ENCODE measurements at places on chromosomes 7 and 10. TPM values are rescaled to one million over a fixed set of nuclear protein-coding genes. Genes with fewer than 3 reads are reported as not detected.

Gene KLLN
- 1.1 TPM for total RNA-seq

Gene XRCC2
- 0.98 TPM for total RNA-seq

Gene SHLD2
- 36.7 TPM for total RNA-seq

Gene DEPP1
- 460 TPM for total RNA-seq

- DNase-seq, result no peak
Measured at GRCh38 chr7:19089378-19089777, 28.1 kb downstream of the TWIST1 start.

- no peak for DNase-seq
Measured at GRCh38 chr7:158443688-158444483, 143.7 kb downstream of the PTPRN2 start.

DNA sequence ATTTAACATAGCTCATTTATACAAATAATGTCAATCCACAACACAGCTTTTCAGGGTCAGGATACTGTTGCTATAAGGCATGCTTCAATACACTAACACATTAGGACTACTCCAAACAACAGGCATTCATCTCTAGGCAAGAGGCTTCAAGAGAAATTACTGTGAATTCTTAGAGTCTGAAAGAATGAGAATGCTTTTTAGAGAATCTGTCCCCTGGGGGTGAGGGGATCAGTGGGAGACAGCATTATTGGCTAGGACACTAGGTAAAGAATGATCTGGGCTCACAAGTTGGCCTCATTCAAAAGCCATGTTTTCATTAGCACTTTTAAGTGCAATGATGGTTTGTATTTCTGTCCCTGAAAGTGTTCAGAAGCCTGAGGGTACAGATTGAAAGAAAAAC is 132.6 kb downstream of the SEMA3D start:
- DNase-seq, result no peak

DNA sequence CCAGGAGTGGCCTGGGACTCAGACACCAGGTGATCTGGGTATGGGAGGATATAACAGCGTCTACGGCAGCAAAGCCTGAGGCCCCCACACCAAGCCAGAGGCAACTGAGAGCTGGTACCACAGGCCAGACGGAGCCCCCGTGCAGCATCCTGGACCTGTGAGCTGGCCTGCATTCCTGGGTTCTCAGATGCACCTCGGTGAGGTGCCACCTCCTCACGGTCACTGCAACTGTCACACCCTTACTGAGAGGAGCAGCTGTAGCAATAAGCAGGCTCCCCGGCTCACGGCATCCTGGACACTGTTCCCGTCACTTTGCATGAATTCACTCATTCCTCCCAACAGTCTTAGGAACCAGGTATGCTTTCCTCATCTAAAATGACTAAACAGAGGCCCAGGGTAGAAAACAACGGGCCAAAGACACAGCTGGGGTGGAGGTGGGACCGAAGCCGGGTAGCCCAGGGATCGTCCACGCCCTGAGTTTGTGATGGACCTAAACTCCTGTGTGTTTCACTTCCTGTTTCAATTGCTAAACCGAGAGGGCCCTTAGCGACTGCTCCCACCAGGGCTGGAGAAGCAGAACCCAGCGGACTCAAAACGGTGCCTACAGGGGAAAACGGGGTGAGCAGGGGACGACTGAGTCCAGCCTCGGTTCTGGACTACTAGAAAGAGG is 98.7 kb downstream of the CTBP2 start:
- no peak for DNase-seq

GRCh38 chr7:16504019-16504418 is 22.6 kb upstream of the LRRC72 start:
- no peak for DNase-seq

DNA sequence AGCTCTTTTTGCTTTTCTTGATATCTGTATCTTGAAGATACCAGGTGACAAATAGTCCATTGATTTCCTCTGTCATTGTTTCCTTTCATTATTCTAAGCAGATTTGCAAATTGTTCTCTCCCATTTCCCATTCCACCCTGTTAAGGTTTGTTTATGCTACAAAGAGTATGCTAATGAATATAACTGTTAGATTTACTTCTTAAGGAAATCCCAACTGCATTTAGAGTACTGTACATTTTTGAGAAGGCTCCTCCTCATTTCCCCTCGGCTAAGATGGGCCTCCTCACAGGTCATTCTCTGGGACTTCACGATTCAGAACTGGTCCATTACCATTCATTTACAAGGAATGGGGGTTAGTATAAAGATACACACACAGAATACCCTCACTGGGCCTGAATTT is 15.6 kb downstream of the AUTS2 start:
- no peak for DNase-seq

- no peak for DNase-seq
Measured at GRCh38 chr7:137691566-137691965, 155.2 kb downstream of the DGKI start.

- DNase-seq, result no peak
Measured at GRCh38 chr10:84523526-84523925, 195.1 kb downstream of the CCSER2 start.

DNA sequence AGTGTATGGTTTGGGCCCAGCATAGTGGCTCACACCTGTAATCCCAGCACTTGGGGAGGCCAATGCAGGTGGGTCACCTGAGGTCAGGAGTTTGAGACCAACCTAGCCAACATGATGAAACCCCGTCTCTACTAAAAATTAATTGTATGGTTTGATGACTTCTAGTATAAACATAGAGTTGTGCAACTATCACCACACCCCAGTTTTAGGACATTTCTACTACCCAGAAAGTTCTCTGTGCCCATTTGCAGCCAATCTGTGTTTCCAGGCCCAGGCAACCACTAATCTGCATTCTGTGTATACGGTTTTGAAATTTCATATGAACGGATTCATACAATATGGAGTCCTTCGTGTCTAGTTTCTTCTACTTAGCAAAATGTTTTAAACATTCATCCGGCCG is 20.0 kb downstream of the CLIP2 start:
- DNase-seq, result no peak

GRCh38 chr10:93509816-93510215 is 13.4 kb downstream of the CEP55 start:
- DNase-seq, result no peak

GRCh38 chr10:70374775-70375614 is 7.4 kb downstream of the LRRC20 start:
- no peak for DNase-seq

DNA sequence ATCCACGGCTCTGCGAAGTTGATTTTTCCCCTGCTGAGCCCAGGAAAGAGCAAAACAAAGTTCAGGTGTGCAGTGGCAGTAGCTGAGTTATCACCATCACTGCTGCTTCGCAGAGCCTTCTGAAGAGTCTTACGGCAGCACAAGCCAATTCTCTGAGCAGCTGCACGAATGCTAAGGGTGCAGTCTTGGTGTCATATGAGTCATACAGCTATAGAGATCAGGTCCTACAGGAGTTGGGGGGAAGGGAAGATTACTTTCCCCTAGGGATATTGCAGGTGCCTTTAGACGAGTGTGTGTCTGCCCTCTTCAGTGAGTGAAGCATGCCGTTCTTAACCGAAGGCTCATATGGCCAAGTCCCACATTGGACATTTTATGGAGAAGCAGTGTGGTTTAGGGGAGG is 227.8 kb downstream of the CELF2 start:
- no peak for DNase-seq

Data from breast epithelium (tissue), 4 donors.